ENCODE measurements at places on chromosomes 11 and 22.

- DNase-seq = no peak
Observed at GRCh38 chr11:113262594-113262993, 51.8 kb upstream of the TTC12 start.

DNA sequence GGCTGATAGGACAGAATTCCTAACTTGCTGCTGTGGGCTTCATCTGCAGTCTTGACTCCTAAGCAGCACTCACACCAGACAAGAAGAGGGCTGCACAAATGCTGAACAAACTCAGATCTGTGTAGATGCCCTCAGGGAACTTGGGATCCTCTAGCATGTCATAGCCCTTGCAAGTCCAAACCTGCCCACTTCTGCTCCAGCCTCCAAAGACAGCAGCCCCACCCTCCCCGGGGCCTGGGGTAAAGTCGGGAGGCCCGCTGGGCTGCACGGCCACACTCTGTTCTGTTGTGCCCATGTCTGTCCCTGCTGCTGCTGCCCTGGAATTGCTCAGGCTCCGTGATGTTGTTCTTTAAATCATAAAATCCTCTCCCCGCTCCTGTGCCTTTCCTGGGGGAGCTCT, 28.3 kb downstream of the DRD2 start:
- no peak for DNase-seq

DNA sequence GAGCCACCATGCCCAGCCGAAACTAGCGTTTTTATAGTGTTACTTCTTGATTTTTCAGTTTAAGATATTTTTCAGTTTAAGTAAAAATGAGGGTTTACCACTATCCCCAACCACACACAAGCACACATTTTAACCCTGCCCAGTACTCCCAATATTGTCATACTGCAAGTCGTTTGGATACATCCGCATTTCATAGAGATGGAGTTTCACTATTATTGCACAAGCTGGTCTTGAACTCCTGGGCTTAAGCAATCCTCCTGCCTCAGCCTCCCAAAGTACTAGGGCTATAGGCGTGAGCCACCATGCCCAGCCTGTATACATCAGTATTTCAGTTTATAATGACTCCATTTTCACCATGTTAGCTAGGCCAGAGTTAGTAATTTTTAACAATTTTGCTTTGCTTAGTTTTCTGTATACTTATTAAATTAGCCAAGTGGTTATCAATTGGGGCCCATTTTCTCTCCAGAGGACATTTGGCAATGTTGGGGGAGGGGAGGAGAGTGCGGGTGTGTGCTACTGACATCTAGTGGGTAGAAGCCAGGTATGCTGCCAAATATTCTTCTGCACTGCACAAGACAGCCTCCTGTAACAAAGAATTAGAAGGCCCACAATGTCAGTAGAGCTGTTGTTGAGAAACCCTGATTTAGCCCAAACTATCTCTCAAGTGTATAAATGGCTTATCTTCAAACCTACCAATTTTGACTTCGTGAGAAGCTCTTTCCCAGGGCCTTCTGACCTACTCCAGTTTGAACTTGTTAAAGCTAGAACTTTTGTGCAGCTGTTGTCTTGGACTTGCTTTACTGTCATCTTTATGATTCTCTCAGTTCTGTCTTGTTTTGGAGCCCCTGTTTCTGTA, 7.3 kb downstream of the USP47 start:
- peak; percentile 84 for DNase-seq

DNA sequence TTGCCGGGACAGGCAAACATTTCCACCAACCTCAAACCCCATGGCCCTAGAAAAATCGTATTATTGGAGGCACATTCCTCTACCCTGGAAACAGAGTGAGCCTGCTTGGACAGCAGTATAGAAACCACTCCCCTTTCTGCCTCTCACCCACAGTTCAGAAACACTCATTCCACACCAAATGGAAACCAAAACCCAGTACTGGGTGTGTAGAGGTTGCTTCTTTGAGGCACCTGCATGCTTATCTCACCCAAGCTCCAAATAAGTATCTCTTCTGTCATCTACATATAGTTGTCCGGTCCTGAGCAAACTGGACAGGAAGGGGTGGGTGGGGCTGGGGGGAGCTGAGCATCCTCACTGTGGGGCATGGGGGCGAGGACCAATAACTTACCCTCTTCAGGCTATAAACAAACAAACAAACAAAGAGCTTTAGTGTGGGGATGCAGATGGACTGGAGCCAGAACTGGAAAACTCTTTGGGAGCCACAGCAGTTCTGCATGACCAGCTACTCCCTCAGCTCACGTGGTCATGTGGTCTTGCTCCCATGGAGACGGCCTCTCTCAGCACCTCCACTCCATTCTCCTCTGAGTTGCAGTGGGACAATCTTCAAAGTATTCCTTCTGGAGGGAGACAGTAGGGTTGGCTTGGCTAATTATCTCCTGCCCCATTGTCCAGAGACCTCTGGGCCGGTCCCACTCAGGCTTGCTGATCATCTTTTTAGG, 1.0 kb upstream of the PLAAT2 start:
- no peak for DNase-seq

Data from H4 (cell line).